ENCODE measurements at places on chromosomes 11 and 22.

- no peak for DNase-seq
Measured at GRCh38 chr11:48101958-48102357, 114.7 kb upstream of the OR4B1 start.

- DNase-seq: no peak
Measured at GRCh38 chr11:2769409-2770095, 69.8 kb upstream of the KCNQ1OT1 start.

DNA sequence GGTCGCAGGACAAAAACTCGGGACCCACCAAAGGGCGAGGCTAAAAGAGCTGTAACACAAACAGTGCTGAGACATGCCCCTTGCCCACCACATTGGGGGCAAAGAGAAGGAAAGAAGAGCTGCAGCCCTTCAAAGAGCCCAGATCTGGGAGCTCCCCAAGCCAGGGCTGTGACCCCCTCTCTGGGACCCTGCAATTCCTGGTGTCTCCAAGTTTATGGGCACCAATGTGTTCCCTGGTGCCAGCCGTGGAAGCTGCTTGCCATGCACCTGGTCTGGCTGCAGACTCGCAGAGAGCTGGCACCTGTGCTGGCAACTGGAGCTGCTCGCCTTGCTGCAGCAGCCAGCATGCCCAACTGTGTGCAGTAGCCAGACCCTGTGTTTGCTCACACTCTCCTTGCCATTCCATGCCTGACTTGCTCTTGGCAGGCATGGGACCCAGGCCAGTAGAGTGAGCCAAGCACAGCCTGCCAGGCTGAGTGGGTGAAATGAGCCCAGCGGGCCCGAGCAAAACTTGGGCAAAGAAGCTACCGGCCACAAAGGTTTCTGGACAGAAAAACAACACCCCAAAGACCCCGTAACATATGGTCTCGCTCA, 16.0 kb downstream of the RRP8 start:
- no peak for DNase-seq

DNA sequence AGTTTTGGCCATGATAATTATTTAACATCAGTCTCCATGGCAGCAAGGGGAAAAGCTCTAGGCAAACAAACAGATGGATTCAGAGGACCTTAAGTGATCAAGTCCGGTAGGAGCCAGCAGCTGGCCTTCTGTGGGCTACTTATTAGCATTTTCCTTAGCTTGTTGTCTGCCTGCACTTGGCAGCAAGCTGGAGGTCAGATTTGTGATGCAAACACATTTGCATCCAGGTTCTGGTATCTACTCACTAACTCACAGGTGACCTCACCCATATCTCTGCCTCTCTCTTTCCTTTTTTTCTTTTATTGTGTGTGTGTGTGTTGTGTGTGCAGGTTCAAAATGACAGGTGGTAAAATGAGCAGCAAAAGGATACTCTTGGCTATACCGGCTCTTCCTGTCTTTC, 32.3 kb downstream of the ARHGAP42 start:
- no peak for DNase-seq

DNA sequence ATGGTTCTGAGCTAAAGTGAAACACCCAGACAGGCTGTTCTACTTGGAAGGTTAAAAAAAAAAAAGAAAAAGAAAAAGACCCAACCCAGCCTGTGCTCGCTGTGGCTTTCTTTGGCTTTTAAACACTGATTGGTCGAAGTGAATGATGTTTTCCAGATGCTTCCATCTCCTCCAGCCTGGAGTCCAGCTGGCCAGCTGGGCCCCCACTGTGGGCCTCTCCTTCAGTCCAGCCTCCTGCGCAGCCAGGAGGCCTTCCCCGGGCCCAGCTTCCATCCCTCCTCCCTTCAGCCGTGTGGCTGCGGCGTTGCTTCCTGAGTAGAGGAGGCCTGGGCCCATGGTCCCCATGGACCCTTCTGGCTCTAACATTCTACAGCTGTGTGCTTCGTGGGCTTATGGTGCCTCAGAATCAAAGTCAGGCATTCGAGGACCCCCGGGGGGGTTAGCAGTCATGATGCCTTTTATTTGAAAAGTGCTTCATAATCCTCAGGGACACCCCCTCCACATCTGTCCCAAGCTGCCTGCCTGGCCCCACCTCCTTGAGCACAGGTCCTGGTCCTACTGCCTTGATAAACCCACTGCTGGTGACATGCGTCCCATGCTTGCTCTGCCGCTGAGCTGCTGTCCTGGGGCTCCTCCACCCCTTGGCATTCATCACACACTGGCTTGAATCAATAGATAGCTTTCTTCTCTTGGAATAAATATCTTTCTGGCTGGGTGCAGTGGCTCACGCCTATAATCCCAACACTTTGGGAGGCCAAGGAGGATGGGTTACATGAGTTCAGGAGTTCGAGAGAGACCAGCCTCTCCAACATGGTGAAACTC, 42.2 kb upstream of the FBLN1 start:
- no peak for DNase-seq

DNA sequence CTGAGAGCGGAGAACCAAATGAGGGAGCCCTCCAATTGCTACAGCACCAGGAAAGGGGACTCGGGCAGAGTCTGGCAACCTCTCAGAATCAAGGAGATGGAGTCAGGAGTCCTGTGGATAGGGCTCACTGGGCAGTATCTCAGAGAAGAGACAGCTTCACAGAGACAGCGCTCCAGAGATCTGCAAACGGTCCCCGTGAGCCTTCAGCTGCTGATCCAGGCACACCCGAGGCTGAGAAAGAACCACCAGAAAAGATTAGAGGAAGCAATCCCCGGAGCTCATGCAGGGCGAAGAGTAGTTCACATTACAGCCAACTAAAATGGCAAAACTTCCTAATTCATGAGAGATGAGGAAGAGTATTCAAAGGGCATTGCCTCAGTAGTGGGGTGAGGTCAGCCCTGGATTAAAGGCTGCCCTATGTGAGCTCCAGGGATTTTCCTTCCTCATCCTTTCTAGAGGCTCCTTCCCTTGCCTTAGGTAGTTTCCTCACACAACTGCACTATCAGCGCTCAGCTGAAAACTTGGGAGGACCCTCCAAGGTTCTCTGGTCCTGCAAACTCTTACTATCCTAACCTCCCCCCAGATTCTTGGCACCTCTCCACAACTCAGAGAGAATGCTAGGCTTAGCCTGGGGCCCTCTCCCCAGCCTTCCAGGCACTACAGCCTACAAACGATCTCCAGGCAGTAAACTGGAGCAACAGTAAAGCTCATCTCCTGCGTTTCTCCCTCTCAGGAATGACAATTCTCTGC, 23.7 kb downstream of the SCN4B start:
- no peak for DNase-seq

DNA sequence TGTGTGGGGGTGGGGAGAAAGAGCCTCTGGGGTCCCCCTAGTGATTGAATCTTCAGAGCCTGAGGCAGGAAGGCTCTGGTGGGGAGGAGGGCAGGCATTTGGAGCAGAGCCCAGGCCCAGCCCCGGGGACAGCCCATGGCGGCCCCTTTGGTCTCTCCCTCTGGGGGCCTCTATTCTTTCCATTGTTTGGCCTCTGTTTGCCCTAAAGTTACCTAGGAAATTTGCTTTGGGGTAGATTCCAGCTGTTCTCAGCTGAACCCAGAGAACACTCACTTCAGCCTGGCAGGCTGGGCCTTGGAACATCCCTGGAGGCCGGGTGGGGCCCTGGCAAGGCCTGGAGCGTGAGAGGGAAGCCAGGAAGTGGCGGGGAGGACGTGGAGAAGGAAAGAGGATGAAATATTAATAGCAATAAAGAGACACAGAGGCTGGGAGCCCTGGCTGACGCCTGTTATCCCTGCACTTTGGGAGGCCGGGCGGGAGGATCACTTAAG, 22.9 kb upstream of the A4GALT start:
- DNase-seq: no peak

GRCh38 chr22:22684580-22685561, 40.5 kb downstream of the GGTLC2 start:
- DNase-seq: no peak

DNA sequence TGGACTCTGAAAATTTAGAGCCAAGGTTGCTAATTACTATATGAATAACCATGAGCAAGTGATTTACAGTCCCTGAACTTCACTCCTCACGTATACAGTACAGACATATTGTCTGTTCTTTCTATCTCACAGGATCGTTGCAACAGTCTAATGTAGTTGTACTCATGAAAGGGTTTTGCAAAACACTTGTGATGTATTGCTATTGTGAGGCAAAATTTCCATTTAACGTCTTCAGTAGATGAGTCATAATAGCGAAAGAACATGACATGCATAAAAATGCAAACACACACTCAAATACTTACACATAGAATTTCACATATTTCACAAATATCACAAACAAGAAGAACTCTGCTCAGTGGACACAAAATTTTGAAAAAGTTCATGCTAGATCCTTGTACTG, 134.6 kb upstream of the TRPC6 start:
- no peak for DNase-seq

DNA sequence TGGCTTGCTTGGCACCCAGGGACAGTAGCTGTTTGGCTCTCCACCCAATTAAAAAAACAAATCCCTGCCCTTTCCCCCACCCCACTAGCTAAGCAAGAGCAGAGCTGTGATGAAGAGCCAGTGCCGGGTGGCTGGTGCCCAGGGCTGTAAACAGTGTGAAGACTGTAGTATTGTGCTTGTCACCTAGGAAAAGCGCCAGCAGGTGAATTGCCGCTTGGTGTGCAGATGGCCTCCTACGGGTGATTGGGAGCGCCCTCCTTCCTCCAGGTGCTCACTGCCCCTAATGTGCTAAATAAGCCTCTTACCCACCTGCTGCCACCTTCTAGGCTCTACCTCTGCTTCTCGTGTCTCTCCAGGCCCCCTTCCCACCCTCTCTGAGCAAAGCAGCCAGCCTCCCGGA, 18.4 kb upstream of the RAPSN start:
- DNase-seq: no peak

GRCh38 chr11:117834838-117835443, 10.4 kb upstream of the FXYD2 start:
- no peak for DNase-seq

DNA sequence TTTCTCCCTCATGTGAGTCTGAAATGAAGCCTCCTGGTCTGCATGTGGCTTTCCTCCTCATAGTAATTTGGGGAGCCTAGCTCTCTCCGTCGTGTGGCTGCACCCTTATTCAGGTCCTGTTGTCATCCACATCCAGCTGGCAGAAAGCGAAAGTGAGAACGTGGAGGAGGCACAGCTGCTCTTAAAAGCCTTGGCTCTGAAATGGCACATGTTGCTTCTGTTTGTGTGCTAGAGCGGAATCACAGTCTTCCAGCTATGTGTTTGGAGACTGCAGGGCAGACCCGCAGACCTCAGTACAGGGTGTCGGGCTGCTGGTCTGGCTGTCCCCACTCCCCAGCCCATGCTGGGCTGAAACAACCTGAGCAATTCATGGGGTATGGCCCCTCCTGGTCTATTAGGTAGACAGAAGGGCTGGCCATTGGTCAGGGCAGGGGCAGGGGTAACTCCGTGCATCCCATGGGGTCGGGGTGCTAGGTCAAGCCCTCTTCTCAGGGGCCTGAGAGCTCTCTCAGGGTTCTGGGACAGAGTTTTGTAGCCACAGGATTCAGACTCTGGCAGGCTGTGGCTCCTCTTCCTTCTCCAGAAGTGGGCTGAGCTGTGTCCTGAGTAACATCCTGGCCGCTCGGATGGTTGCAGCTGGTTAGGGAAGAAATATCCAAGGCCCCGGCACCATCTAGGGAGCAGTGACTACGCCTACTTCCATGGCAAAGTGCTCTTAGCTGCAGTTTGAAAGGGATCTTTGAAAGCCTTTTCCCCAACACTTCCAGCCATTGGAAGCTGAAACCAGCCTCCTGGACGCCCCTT, 50.6 kb downstream of the C11orf96 start:
- no peak for DNase-seq

DNA sequence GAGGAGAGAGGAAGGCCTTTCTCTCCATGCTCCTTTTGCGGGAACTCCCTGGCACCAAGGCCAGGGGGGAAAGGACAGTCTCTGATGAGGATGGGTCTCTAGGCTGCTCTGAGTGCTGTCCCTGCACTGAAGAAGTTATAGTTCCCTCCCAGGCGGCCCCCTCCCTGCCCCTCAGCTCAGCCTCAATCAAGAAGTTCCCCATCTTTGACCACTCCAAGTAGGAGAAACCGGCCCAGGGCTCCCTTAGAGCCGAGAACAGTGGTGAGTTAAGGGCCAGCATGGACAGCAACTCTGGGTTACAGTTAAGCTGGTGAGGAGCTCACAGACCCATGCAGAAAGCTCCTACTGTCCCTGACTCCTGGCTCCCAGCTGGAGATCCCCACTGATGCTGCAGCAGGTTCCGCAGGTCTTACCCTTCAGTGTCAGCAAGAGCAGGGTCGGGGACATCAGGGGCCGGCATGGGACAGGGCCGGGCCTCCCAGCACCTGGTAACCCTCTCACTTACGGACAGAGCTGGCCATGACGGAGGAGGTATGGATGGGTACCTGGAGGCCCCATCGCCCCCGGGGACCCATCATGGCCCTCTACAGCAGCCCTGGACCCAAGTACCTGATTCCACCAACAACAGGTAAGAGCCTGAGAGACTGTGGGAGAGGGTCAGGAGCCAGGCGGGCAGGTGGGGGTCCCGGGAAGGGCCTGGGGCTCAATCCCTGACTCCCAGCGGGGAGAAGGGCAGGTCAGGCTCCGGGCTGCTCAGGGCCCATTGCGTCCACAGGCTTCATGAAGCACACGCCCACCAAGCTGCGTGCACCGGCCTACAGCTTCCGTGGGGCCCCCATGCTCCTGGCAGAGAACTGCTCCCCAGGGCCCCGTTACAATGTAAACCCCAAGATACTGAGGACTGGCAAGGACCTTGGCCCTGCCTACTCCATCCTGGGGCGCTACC, 4.2 kb downstream of the SCGB1C1 start:
- DNase-seq: no peak

GRCh38 chr11:9982796-9983579, 311.0 kb downstream of the SBF2 start:
- no peak for DNase-seq

DNA sequence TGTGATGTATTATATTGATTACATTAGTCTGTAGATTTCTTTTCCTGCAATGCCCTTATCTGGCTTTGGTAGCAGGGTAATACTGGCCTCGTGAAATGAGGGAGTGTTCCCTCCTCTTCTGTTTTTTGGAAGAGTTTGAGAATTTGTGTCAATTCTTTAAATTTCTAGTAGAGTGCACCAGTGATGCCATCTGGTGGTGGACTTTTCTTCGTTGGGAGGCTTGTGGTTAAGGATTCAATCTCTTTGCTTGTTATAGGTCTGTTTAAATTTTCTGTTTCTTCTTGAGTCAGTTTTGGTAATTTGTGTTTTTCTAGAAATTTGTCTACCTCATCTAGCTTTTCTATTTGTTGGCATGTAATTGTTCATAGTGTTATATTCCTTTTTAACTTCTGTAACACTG, 18.9 kb downstream of the SHANK3 start:
- DNase-seq: no peak
